ENCODE measurements at places on chromosomes 2 and 18.

DNA sequence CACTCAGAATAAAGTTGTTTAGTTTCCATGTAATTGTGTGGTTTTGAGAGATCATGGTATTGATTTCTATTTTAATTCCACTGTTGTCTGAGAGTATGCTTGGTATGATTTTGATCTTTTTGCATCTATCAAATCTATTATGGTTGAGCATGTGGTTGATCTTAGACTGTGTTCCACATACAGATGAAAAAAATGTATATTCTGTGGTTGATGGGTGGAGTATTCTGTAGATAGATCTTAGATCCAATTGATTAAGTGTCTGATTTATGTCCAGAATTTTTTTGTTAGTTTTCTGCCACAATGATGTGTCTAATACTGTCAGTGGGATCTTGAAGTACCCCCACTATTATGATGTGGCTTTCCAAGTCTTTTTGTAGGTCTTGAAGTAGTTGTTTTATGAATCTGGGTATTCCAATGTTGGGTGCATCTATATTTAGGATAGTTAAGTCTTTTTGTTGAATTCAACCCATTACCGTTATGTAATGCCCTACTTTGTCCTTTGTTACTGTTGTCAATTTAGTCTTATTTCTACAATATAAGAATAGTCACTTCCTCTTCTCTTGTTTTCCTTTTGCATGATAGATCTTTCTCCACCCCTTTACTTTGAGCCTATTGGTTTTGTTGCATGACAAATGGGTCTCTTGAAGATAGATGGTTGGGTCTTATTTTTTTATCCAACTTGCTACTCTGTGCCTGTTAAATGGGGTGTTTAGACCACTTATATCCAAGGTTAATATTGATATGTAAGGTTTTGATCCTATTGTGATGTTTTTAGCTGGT, 101.8 kb downstream of the TRABD2A start:
- peaks cover 19% of the 10 kb centered on the region for H3K4me1 ChIP-seq
- no peaks in the 10 kb centered on the region for H3K27me3 ChIP-seq
- H3K4me3 ChIP-seq, result no peak overlapping the region
- H3K36me3 ChIP-seq, result no peaks in the 10 kb centered on the region
- no peak for DNase-seq

DNA sequence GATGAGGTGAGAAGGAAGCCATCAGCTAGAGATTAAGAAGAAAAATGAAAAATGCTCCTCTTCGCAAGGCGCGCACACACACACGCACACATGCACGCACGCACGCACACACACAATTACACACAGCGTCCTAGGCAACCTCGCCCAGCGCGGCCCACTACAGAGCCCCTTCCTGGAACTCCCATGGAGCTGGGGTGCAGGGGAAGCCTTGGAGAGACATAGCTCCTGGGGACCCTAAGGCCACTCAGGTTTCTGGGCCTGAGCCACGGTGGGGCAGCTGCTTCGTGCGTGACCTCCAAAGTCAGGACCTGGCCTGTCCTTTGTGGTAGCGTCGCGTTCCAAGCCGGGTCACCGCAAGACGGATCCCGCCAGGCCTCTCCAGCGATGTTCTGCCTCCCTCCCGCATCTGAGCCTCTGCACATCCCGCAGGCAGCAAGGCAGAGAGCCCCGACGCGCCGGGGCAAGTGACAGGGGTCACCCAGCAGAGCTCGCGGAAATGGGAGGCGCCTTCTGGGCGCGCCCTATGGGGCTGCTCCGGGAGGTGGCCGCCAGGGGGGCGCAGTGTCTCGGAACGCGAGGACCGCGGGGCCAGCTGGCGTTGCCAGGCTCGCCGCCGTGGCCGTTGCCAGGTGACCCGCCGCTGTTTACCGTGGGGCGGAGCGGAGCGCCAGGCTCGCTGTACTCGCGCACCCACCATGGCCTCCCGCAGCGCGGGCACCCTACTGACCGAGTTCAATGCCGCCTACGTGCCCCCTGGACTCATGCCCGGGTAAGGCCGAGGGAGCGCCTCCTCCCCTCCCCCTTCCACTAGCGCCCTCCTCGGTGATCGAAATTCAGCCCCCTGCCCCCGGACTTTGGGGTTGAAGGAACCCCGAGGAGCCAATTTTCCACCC, 79.0 kb downstream of the CIB4 start:
- peak overlapping the region; percentile 14 for H3K4me3 ChIP-seq
- no peak overlapping the region for H3K27ac ChIP-seq
- peaks cover 59% of the 10 kb centered on the region for H3K27me3 ChIP-seq
- peak; percentile 47 for DNase-seq

GRCh38 chr2:72133721-72134407, 13.8 kb downstream of the CYP26B1 start:
- H3K27ac ChIP-seq, result no peak overlapping the region
- H3K27me3 ChIP-seq, result no peaks in the 10 kb centered on the region
- peaks cover 10% of the 10 kb centered on the region for H3K4me1 ChIP-seq
- H3K4me3 ChIP-seq, result no peak overlapping the region
- H3K36me3 ChIP-seq, result peaks cover 4% of the 10 kb centered on the region
- peak; percentile 30 for DNase-seq

GRCh38 chr18:44824884-44825283, 144.2 kb downstream of the SETBP1 start:
- H3K4me3 ChIP-seq, result no peak overlapping the region
- H3K27ac ChIP-seq, result no peak overlapping the region
- peaks cover 29% of the 10 kb centered on the region for H3K4me1 ChIP-seq
- DNase-seq, result no peak
- H3K27me3 ChIP-seq, result no peaks in the 10 kb centered on the region

DNA sequence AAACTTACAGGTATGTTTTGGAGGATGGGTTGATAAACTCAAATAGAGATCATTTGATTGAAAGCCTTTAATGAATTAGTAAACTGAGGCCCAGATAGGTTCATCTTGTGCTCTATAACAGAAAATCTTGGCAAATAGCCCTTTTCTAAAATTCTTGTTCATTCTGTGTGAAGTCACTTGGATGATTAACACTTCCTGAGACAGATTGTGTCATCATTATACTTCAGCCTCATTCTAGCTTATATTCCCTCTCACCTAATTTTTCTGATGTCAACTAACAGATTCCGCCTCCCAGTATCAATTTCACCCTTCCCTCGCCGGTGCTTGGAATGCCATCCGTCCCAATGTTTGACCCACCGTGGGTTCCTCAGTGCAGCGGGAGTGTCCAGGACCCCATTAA, 84.2 kb upstream of the RPE start:
- H3K36me3 ChIP-seq, result no peaks in the 10 kb centered on the region
- no peak for DNase-seq
- no peaks in the 10 kb centered on the region for H3K4me1 ChIP-seq

DNA sequence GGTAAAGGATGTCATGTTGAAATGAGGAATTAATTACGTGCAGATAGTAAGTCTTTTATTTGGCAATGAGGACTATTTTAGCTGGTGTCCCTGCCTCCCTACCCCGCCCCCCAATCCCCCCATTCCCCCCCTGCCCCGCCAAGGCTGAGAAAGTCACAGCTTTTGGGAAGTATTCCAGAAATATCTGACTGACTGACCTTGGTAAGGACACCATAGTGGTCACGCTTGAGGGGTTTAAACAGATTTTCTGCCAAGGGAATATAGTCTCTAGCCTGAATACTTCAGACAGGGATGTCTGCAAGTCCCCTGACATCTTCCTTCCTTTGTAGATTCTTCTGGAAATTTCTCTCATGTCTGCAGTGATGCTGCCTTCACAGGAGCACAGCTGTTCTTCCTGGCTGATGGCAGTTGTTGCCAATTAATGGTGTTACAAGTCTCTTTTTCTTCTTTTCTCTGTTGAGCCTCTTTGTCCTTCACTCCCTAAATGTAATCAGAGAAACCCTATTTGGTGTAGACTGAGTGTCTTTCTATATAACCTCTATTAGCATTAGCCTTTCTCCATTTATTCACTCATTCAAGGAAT, 53.7 kb upstream of the MGAT5 start:
- no peaks in the 10 kb centered on the region for H3K4me1 ChIP-seq
- no peak overlapping the region for H3K4me3 ChIP-seq
- H3K27me3 ChIP-seq, result no peaks in the 10 kb centered on the region
- DNase-seq, result no peak
- H3K36me3 ChIP-seq, result no peaks in the 10 kb centered on the region

DNA sequence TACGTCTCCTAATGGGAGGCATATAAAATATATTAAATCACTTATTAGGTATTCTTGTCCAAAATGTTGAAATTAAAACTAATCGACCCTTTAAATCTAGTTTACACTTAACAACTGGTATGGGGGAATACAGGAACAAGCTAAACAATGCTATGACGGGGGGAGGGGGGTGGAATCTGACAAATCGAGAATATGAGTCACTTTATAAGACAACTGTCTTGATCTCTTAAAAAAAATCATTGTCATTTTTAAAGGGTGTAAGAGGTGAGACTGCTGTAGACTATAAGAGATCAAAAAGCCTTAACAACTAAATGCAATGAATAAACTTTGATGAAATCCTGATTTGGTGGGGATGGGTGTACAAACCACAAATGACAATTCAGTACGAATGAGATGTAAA, 6.0 kb downstream of the MAP3K2 start:
- H3K4me3 ChIP-seq, result no peak overlapping the region
- H3K27ac ChIP-seq, result no peak overlapping the region
- DNase-seq, result no peak

DNA sequence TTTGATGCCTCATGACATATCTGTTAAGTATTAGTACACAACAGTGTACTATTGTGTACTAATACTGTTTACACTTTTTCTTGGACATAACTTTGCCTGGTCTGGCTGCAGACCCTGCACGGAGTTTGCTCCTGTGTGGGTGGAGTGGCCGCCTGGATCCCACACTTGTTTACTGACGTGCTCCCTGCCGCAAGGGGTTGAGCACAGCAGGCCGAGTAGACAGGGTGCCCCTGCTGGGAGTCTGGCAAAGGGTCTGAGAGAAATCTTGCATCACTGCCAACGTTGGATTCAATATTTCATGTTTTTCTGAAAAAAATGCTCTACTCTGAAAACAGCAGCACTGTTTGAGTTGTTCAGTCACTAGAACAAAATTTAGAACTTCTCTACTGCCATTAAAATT, 59.0 kb downstream of the PDK1 start:
- no peaks in the 10 kb centered on the region for H3K4me1 ChIP-seq
- no peaks in the 10 kb centered on the region for H3K27me3 ChIP-seq
- H3K4me3 ChIP-seq, result no peak overlapping the region
- H3K36me3 ChIP-seq, result peaks cover 23% of the 10 kb centered on the region
- DNase-seq, result no peak

- H3K4me1 ChIP-seq, result peaks cover 10% of the 10 kb centered on the region
- no peaks in the 10 kb centered on the region for H3K36me3 ChIP-seq
- no peak for DNase-seq
- H3K27me3 ChIP-seq, result no peaks in the 10 kb centered on the region
Observed at GRCh38 chr2:159562248-159562647, 54.1 kb downstream of the BAZ2B start.

DNA sequence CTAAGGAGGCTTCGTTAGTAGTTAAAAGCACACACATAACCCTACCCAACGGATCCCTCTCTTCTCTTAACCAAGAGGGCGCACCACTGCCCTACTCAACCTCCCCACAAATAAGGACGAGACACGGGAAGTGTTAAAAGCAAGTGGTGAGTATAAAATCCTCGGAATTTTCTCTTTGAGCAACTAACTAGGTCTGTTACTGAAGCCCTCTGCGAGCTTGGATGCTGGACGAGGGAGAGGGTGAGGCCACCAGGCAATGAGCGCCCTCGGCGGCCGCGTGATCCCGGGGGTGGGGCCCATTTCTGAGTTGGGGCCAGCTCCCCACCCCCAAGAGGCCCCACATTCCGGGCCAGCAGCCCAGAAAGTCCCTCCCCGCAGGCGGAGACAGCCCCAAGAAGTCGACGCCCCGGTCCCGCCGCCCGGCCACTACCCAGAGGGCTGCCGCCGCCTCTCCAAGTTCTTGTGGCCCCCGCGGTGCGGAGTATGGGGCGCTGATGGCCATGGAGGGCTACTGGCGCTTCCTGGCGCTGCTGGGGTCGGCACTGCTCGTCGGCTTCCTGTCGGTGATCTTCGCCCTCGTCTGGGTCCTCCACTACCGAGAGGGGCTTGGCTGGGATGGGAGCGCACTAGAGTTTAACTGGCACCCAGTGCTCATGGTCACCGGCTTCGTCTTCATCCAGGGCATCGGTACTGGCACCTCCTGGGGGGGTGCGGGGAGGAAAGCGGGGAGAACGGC, at the start of gene CYBRD1:
TSS of gene CYBRD1 (plus strand) at position 423 of the 736 bp plus-strand sequence. CDS start at position 495, 72 bp downstream.
- H3K36me3 ChIP-seq, result no peaks in the 10 kb centered on the region
- peak within 1 kb of the TSS; percentile 46 for H3K4me3 ChIP-seq
- peak; percentile 73 for DNase-seq

DNA sequence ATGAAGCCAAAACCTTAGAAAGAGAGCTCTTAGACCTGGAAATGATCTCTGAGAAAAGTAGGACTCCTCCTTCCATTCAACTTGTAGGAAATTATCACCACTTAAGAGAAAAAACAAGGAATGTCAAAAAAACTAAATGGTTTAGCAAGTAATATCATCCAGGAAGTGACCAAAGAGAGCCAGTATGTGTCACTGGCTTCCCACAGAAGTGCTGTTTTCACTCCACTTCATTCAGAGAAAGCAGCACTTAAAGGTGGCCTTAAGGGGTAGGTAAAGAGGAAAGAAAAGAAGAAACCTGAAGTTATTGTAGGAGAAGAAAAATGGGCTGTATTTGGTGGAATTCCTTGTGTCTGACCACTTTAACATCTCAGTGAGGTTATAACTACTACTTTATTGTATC, 414.4 kb upstream of the ETAA1 start:
- H3K36me3 ChIP-seq, result no peaks in the 10 kb centered on the region
- peaks cover 6% of the 10 kb centered on the region for H3K4me1 ChIP-seq

- H3K4me3 ChIP-seq, result no peak overlapping the region
- peaks cover 97% of the 10 kb centered on the region for H3K4me1 ChIP-seq
- H3K27me3 ChIP-seq, result no peaks in the 10 kb centered on the region
Observed at GRCh38 chr2:74847070-74847858, 13.3 kb downstream of the HK2 start.

DNA sequence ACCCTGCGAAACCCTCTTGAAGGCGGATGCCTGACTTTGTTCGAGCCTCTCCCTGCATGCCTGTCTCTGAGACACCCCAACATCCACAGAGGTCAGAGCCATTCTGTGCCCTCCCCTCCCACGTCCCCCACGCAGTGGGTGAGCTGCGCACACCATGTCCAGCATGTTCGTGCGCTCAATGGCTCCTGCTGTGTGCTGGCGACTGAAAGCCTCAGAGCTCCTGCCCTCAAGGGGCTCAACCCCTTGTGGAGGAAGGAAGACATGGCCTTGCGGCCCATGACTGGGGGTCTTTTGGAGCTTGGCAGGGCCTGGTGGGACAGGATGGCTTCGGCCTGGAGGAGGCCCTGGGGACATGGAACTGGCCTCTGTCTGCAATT, 45.7 kb downstream of the ANKMY1 start:
- DNase-seq, result no peak
- no peak overlapping the region for H3K27ac ChIP-seq
- H3K36me3 ChIP-seq, result no peaks in the 10 kb centered on the region
- H3K4me3 ChIP-seq, result no peak overlapping the region
